Ascending aorta (tissue), 2 donors: ENCODE measurements at places on chromosomes 11 and 22. TPM values are rescaled to one million over a fixed set of nuclear protein-coding genes. Genes with fewer than 3 reads are reported as not detected.

- H3K36me3 ChIP-seq = no peaks in the 10 kb centered on the region
- H3K4me1 ChIP-seq = no peaks in the 10 kb centered on the region
- no peaks in the 10 kb centered on the region for H3K27me3 ChIP-seq
- no peak overlapping the region for H3K27ac ChIP-seq
These were observed 7.5 kb downstream of the ALDH3B2 start for GRCh38 chr11:67666676-67667489.

GRCh38 chr22:32830473-32830872 lies 29.0 kb downstream of the TIMP3 start:
- H3K4me3 ChIP-seq = no peak overlapping the region
- no peaks in the 10 kb centered on the region for H3K36me3 ChIP-seq
- DNase-seq = no peak
- no peaks in the 10 kb centered on the region for H3K27me3 ChIP-seq
- H3K4me1 ChIP-seq = no peaks in the 10 kb centered on the region

DNA sequence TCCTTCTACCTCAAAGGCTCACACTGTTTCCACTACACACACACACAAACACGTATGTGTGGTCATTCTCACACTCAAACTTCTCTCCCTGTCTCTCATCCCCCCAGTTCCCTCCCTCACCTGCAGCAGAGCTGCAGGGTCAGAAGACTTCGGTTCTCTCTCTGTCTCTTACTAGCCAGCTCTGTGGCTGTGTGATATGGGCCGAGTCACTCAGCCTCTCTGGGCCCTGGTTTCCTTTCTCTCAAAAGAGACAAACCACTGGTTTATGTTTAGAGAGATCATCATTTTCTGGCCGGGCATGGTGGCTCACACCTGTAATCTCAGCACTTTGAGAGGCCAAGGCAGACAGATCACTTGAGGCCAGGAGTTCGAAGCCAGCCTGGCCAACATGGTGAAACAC lies 21.1 kb downstream of the TSPAN18 start:
- no peak overlapping the region for H3K4me3 ChIP-seq
- H3K36me3 ChIP-seq = no peaks in the 10 kb centered on the region
- no peaks in the 10 kb centered on the region for H3K27me3 ChIP-seq
- DNase-seq = peak; percentile 19
- H3K4me1 ChIP-seq = peaks cover 13% of the 10 kb centered on the region
- H3K27ac ChIP-seq = no peak overlapping the region

GRCh38 chr11:6926208-6927029 lies at the start of gene ZNF215:
TSS of gene ZNF215 (plus strand) at chr11:6926426. CDS start at chr11:6932273, 5,847 bp downstream.
- H3K36me3 ChIP-seq = no peaks in the 10 kb centered on the region
- no peaks in the 10 kb centered on the region for H3K4me1 ChIP-seq
- H3K4me3 ChIP-seq = peak within 1 kb of the TSS; percentile 79
- peak within 1 kb of the TSS; percentile 40 for H3K27ac ChIP-seq
- H3K27me3 ChIP-seq = no peaks in the 10 kb centered on the region
- peak; percentile 86 for DNase-seq

GRCh38 chr22:42280836-42281235 lies 10.4 kb upstream of the TCF20 start:
- H3K36me3 ChIP-seq = no peaks in the 10 kb centered on the region
- H3K27me3 ChIP-seq = peaks cover 6% of the 10 kb centered on the region
- peaks cover 3% of the 10 kb centered on the region for H3K4me1 ChIP-seq
- no peak overlapping the region for H3K27ac ChIP-seq
- DNase-seq = no peak

SLC22A9 gene
- not detected for total RNA-seq

TRIM29 gene
- total RNA-seq = 0.43 TPM

TOP3B gene
- 26.4 TPM for total RNA-seq

FAM180B gene
- total RNA-seq = not detected

GRCh38 chr22:39498368-39498767 lies 3.7 kb upstream of the MIEF1 start:
- no peaks in the 10 kb centered on the region for H3K27me3 ChIP-seq
- H3K4me3 ChIP-seq = no peak overlapping the region
- H3K36me3 ChIP-seq = no peaks in the 10 kb centered on the region

SORL1 gene
- total RNA-seq = 10.5 TPM

GRCh38 chr11:36427079-36427478 lies 83.0 kb downstream of the TRAF6 start:
- H3K4me3 ChIP-seq = no peak overlapping the region
- no peaks in the 10 kb centered on the region for H3K36me3 ChIP-seq
- no peak for DNase-seq
- no peak overlapping the region for H3K27ac ChIP-seq

GRCh38 chr22:25485626-25486545 lies 78.6 kb upstream of the GRK3 start:
- no peak overlapping the region for H3K27ac ChIP-seq
- H3K4me1 ChIP-seq = no peaks in the 10 kb centered on the region
- H3K36me3 ChIP-seq = peaks cover 27% of the 10 kb centered on the region
- H3K27me3 ChIP-seq = no peaks in the 10 kb centered on the region
- H3K4me3 ChIP-seq = no peak overlapping the region
- DNase-seq = no peak

C11orf65 gene
- total RNA-seq = not detected

- H3K27me3 ChIP-seq = no peaks in the 10 kb centered on the region
- H3K27ac ChIP-seq = no peak overlapping the region
- H3K36me3 ChIP-seq = peaks cover 30% of the 10 kb centered on the region
- H3K4me3 ChIP-seq = no peak overlapping the region
- DNase-seq = no peak
- H3K4me1 ChIP-seq = no peaks in the 10 kb centered on the region
These were observed 14.2 kb upstream of the ST14 start for GRCh38 chr11:130145311-130145812.

CTSW gene
- total RNA-seq = not detected

GRCh38 chr11:116454951-116455350 lies 317.8 kb downstream of the BUD13 start:
- no peaks in the 10 kb centered on the region for H3K36me3 ChIP-seq
- H3K4me1 ChIP-seq = no peaks in the 10 kb centered on the region
- no peaks in the 10 kb centered on the region for H3K27me3 ChIP-seq
- H3K27ac ChIP-seq = no peak overlapping the region

UQCR10 gene
- 66.8 TPM for total RNA-seq

- H3K4me3 ChIP-seq = no peak overlapping the region
- peaks cover 5% of the 10 kb centered on the region for H3K4me1 ChIP-seq
- H3K27me3 ChIP-seq = no peaks in the 10 kb centered on the region
- no peak for DNase-seq
These were observed 15.6 kb downstream of the SDHAF2 start for GRCh38 chr11:61445516-61445915.

- peaks cover 4% of the 10 kb centered on the region for H3K4me1 ChIP-seq
- no peak for DNase-seq
These were observed 44.9 kb downstream of the WNT11 start for GRCh38 chr11:76161261-76161961.

DNA sequence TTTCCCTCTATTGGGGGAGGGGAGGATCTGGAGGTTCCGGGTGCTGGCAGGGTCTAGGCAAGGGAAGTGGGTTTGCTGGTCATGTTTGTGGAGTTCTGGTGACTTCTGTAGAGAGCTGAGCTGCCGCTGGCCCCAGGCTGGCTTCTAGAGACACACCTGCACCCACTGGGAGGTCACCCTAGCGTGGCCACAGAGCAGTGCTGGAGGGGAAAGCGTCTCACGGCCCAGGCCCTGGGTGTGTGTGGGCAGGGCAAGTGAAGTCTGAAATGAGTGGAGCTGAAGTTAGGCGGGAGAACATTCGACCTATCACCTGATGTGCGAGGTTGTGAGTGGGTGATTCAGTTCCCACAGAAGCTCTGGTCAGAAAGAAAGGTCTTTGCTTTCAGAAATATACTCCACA lies 27.9 kb downstream of the SMIM38 start:
- no peak overlapping the region for H3K27ac ChIP-seq
- H3K4me1 ChIP-seq = no peaks in the 10 kb centered on the region
- H3K27me3 ChIP-seq = no peaks in the 10 kb centered on the region
- no peak overlapping the region for H3K4me3 ChIP-seq

GRCh38 chr11:30740091-30740490 lies 153.9 kb upstream of the MPPED2 start:
- DNase-seq = no peak
- H3K4me3 ChIP-seq = no peak overlapping the region
- H3K36me3 ChIP-seq = no peaks in the 10 kb centered on the region
- no peaks in the 10 kb centered on the region for H3K4me1 ChIP-seq
- H3K27ac ChIP-seq = no peak overlapping the region

- no peak for DNase-seq
- no peak overlapping the region for H3K4me3 ChIP-seq
- no peaks in the 10 kb centered on the region for H3K27me3 ChIP-seq
- H3K4me1 ChIP-seq = no peaks in the 10 kb centered on the region
- no peaks in the 10 kb centered on the region for H3K36me3 ChIP-seq
These were observed 1497.2 kb upstream of the RAG2 start for GRCh38 chr11:38095268-38095667.

DNA sequence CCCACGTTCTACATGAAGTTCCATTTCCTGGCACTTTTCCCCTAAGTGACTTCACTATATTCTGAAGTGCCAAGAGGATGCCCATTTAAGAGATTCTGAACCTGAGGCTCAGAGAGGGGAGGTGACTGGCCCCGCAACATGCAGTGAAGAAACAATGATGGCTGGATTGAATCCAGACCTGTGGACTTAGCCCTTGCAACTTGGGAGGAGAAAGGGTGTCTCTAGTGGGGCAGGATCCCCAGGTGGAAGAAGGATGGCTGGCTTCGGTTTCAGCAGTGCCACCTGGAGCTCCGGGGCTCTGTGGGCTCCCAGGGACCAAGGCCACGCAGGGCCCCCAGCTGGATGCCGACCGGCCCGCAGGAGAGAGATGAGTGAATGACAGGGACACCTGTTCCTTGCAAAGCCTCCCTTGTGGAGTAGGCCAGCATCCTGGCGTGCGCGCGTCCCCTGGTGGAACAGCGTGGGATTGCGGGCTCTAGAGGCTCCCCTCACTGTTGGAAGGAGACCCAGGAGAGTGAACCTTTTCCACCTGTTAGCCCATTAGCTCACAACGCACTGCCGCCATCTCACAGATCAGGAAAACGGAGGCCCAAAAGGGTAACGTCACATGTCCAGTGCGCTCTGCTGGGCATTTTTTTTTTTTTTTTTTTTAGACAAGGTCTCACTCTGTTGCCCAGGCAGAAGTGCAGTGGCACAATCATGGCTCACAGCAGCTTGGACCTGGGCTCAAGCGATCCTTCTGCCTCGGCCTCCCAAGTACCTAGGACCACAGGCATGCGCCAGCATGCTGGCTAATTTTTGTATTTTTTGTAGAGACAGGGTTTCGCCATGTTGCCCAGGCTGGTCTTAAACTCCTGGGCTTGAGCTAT lies 104.7 kb downstream of the KIAA1671 start:
- no peak for DNase-seq
- no peaks in the 10 kb centered on the region for H3K4me1 ChIP-seq
- H3K27me3 ChIP-seq = no peaks in the 10 kb centered on the region
- H3K4me3 ChIP-seq = no peak overlapping the region
- no peak overlapping the region for H3K27ac ChIP-seq
